T-helper 9 cell (primary cell): ENCODE measurements at places on chromosomes 5 and 9.
A peak's percentile ranks its signal among the peaks of the same experiment; 100 is the strongest.

GRCh38 chr9:75229605-75230332 lies 141.5 kb downstream of the OSTF1 start:
- DNase-seq = no peak

GRCh38 chr9:132366481-132366880 lies 11.7 kb upstream of the SETX start:
- DNase-seq = no peak

GRCh38 chr5:128487041-128487440 lies 51.0 kb downstream of the FBN2 start:
- no peak for DNase-seq

DNA sequence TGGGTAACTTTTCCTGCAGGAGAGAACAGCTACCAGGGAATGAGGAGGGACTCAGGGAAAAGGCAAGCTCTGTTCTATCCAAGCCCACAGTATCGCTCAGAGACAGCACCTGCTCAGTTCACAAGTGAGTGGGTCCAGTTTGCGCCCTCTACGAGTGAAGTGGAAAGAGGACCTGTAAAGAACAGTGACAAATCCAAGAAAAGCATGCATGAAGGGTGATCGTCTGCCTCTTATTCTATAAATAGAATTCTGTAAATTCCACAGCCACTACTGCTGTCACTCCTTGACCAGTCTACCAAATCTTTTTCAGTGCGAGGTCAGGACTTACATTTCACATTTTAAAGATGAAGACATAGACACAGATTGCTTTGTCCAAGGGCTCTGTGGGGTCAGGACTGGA lies 117.5 kb downstream of the ENTREP1 start:
- no peak for DNase-seq

- DNase-seq = no peak
Observed at GRCh38 chr5:72452515-72453245, 54.5 kb downstream of the ZNF366 start.

DNA sequence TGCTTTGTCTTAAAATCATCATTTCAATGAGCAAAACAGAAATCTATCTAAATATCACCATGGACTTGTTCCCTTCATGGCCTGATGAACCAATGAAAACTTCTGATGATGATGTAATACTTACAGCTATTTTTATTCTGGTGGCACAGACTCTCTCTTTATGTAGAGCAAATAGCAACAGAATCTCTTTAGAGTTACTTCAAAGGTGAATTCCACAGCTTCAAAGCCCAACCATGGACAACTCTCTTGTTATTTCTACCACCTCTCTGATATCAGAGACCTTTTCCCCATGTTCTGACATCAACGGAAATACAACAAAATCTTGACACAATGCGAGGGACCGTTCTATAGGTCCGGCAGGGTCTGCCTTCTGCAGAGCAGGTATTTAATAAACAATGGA lies 70.1 kb downstream of the RETREG1 start:
- no peak for DNase-seq

- no peak for DNase-seq
Observed at GRCh38 chr5:120457839-120458507, 6.1 kb upstream of the PRR16 start.

- DNase-seq = no peak
Observed at GRCh38 chr5:96187309-96188027, 225.8 kb upstream of the ELL2 start.

DNA sequence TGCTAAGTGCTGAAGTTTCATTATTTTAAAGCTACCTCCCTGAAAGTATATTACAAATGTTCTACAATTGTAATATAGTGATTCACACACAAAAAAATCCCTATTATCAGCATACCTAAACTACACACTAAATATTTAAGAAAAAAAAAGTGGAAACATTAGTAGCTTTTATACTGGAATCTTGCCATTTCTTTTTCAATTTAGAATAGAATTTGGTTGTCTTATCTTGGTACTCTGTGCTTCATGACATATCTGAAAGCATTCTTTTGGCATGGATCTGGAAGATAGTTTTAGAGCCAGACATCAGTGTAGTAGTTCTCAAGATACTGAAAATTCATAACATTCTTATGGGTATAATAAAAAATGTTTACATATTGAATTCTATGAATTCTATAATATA lies 35.0 kb downstream of the SLC1A3 start:
- no peak for DNase-seq

DNA sequence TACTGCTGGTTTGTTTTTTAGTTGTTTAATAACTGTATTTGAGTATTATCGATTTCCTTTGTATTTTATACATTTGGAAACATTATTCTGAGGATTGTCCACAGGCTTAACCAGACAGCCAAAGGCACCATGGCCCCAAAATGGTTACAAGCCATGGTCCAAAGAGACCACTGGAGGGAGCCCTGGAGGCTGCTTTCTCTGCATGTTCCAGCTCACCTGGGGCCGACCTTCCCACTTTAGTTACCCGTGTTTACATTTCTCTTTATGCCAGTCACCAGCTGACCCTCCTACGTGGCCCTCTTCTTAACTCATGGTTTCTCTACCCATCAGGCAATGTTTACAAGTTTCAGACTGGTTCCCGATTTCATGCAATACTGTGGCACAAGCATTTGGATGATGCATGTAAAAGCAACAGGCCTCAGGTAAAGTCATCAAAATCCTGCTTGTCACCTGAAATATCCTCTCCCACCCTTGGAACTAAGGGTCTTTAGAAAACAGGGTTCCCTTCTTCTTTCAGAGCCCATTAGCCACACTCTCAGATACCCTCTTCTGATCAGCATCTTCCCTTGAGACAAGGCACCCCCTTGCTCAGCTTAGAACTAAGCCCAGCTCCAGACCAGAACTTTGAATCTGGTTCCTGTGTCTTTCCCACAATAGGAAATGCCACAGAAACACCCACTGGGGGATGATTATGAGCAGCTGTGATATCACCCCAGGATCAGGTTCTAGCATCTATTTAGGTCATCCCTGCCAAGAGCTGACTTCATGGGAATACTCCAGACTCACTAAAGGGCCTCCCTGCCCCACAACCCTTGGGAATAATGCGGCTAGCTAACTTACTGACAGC lies 49.9 kb upstream of the GARNL3 start:
- peak; percentile 44 for DNase-seq

- no peak for DNase-seq
Observed at GRCh38 chr9:103904242-103904641, 189.9 kb upstream of the SMC2 start.

DNA sequence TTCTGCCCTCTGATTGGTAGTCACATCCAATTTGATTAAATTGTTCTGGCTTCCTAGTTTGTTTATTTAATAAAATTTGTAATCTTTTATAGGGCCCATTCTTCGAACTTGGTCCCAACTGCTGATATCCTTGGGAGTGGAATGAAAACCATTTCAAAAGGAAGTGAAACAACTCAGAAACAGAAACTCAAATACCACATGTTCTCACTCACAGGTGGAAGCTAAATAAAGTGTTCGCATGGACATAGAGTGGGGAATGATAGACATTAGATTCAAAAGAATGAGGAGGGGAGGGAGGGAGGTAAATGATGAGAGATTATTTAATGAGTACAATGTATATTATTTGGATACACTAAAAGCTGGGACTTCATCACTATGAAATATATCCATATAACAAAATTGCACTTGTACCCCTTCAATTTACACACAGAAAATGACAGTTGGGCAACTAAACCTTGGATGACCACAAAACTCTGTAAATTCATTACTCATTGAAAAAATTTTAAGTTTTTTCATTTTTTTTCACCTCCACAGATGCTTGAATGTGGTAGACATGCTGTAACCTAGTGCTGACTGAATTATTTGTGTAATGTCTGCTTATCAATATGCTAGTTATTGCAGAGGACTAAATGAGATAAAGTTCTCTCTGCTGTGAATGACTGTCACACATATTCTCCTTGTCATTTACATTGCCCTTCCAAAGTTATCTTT lies 16.0 kb downstream of the ATP10B start:
- DNase-seq = no peak

DNA sequence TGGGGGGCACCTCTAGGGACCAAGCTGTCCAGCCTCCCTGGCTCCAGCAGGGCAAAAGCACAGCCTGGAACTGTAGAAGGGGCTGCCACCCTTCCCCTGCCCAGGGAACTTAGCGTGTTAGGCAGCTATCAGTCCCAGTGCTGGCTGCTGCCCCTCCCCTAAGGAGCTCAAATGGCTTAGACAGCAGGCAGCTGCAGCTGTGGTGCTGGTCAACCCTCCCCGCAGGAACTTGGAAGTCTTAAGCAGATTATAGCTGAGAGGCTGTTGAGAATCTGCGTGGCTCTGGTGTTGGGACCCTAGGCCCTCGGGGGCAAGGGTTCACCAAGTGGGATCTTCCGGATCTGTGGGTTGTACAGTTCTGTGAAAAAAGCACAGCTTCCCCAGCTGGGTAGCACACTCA lies 536.5 kb upstream of the CDH10 start:
- no peak for DNase-seq

DNA sequence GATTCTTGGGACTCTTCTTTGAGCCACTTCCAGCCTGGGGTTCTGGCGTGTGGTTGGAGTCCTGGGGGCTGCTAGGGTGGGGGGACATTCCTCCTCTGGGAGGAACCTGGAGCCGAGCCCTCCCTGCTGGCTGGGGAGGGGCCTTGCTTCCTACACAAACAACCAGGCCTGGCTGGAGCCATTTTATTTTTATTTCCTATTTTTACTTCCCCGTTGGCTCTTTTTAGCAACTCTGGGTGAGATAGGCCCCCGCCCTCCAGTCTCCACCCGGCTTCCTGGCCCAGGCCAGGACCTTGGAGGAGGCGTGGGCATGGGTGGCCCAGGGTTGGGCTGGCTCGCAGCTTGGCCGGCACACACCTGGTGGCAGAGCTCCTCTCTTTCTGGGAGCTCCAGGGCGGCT lies 15.1 kb downstream of the RXRA start:
- DNase-seq = no peak
